ENCODE measurements at places on chromosomes 7 and 10.

DNA sequence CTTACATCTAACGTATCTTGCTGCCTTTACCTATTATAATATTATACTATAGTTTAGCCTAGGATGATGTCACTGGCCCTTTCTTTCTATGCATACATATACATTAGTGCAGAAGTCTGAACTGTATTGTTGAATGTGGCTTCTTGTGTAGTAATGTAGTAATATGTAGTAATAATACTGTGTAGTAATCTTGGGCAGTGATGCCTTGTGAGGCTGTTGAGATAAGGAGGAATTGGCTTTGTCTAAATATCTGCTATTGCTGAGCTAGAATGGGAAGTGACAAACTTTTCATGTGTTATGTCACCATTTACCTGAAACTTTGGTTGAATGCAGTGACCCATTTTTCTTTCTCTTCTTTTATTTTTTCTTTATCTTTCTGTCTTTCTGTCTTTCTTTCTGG is 11.0 kb downstream of the GLCCI1 start:
- no peak for DNase-seq

- no peak for DNase-seq
Observed at GRCh38 chr10:132739225-132739613, 46.7 kb downstream of the NKX6-2 start.

GRCh38 chr7:151218170-151218569 is 7.9 kb upstream of the H2BK1 start:
- no peak for DNase-seq

DNA sequence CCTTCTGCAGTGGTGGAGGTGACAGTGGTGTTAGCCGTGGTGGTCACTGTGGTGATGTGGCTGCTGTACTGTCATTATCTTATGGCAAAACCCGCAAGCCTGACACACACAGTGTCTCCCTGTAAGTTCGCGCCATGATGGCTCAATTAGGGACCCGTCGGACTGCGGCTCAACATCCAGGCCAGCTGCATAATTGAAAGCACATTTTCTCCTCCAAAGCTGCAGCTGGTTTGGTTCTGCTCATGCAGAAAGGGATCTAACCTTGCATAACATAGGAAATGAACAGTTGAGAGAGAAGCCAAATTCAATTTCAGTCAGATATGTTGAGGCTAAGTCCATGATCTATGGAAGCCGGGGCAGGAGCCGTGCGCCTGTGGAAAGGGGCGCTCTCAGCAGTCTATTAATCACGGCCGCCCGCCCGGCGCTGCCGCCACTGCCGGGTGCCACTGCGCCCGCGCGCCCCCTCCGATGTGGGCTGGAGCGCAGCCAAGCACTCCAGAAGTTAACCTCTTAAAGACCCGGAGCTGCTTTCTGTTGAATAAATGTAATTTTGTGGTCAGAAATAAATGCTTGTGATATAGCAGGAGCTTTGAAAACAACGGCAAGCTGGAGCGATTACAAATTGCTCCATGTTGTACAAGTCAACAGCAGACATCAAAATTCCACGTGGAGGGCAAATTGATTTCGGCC is 227.7 kb downstream of the CUX1 start:
- DNase-seq = no peak

DNA sequence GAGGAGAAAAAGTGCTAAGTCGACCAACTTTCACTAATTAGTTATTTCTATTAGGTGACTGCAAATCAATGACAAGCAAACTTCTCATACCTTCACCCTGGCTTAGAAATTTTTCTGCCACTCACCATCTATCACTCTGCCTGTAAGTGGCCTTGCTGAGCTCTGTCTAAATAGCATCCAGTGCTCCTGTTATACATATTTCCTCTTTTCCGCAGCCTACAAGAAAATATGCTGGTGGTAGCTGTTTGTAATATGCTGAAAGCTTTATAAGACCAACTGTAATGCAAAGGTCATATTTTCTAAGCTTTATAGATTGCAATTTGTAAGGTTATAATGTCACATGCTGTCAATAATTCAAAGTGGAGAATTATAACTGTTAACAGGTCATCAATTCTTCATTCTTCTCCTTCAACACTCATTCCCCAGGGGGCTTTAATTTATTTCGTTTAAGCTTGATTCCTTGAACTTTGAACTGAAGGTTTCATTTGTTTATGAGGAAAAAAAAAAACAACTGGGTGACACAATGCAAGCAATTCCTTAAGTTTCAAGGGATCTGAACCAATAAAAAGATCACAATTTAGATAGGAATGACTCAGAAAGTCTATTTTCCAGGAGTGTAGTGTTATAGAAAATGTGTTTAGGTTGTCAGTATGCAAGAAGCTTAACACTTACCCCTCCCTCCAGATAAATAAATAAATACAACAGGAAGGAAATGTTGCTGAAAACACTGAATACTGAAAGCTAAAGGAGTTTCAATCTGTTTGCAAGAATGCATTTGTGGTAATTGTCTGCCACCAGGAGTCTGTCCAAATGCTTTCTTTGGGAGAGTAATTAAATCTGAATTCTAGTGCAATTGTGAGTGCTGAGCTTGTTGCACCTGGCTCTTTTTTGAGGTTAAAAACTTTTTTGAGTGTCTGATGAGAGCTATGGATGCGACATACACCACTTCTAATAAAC is 183.7 kb downstream of the SORCS1 start:
- DNase-seq = no peak

DNA sequence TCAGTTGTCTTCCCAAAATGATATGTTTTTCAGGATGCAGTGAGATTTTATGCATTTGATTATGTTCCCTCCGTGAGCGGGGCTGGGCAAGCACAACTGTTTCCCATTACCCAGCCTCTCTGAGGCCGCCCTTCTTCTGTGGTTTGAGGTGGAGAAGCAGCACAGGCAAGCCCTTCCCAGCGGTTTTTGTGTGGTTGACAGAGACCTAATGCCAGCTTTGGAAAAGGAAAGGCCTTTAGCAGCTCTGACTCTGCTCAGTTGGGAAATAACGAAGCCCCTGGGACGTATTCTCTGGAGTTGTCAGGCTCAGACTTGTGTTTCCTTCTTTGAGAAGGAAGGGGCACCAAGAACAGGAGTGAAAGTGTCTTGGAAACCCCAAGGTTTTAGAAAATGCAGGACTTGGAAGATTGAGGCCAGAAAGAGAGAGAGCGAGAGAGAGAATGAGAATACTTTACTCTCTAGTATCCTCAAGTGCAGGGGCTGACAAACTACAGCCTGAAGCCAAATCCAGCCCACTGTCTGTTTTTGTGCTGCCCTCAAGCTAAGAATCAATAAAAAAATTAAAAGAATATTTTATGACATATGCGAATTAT is 20.6 kb upstream of the PDCD4 start:
- DNase-seq = no peak

DNA sequence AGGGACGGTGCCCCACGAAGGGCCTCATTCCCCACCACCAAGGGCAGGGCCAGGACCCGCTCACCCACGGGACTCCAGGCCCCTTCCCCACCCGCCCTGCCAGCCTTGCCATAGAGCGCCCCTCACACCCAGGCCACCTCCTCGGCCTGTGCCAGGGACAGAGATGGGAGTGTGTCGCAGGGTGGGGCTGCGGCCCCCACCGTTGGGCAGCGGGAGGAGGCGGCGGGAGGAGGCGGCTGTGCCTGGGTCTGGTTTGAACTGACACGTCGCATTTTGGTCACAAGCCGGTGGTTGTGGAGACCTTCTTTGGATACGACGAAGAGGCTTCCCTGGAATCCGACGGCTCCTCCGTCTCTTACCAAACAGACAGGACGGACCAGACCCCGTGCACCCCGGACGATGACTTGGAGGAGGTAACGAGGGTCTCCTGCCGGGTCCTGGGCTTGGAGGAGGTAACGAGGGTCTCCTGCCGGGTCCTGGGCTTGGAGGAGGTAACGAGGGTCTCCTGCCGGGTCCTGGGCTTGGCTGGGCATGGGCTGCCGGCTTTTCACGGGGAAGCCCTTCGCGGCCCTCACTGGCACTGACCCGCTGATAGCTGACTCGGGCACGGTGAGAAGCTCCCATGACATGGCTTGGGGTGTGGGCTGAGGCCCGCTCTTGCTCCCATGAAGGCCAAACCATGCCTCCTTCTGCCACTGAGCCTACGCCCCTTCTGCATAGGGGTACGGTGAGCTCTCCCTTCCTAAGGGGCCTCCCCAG is 46.4 kb upstream of the DPYSL4 start:
- peak; percentile 12 for DNase-seq

- no peak for DNase-seq
Observed at GRCh38 chr10:78507510-78508160, 474.0 kb downstream of the RPS24 start.

DNA sequence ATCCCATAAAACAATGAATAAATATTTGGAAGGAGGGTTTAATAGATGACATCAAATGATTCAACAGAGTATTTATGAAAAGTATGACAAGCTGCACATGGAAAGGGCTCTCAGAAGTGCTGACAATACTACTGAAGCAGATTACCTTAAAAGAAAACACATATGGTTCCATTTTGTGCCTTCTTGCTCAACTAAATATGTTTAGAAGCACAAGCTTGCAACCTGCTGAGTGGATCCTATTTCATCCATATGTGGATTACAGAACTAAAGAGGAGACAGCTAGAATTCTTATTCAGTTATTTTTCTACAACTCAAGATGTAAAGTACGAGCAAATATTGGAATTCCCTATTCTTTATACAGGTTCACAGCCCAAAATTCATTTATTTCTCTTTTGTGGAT is 340.6 kb downstream of the TFEC start:
- no peak for DNase-seq

GRCh38 chr7:123977081-123977480 is 52.0 kb downstream of the SPAM1 start:
- DNase-seq = no peak

DNA sequence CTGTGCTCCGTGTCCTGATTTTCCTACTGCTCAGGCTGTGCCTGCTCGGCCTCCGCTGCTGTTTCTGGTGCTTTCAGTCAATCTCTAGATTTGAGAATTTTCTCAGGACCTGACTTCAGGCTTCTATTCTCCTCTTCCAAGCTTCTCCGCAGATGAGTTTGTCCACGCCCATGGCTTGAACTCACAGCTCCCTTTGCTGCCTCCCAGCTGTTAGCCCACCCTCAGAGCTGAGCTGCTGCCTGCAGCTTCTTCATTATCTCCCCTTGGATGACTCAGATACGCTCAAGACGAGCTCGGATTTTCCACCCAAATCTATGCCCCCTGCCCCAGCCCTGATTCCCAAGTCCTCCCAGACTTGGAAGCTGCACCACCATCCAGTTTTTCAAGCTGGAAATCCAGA is 104.7 kb downstream of the FGFR2 start:
- DNase-seq = no peak

DNA sequence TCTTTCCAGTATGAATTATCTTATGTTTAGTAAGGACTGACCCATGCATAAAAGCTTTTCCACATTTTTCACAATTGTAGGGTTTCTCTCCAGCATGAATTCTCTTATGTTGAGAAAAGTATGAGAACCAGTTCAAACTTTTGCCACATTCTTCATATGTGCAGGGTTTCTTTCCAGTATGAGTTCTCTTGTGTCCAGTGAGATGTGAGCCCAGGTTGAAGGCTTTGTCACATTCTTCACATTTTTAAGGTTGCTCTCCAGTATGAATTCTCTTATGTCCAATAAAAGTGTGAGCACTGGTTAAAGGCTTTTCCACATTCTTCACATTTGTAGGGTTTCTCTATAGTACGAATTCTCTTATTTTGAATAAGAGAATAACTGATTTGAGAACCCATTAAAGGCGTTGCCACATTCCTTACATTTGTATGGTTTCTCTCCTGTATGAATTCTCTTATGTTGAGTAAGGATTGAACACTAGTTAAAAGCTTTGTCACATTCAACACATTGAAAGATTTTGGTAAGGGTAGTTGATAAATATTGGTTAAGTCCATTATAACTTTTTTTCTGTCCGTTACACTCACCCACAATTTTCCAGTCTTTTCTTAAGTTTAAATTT is 911.0 kb upstream of the ZNF722 start:
- DNase-seq = no peak

GRCh38 chr7:47778153-47778661 is 170.1 kb downstream of the PKD1L1 start:
- no peak for DNase-seq

GRCh38 chr7:136353287-136353686 is 376.1 kb upstream of the MTPN start:
- DNase-seq = no peak

GRCh38 chr10:84826704-84827103 is 498.3 kb downstream of the CCSER2 start:
- DNase-seq = no peak

GRCh38 chr10:108904163-108904838 is 1019.0 kb downstream of the XPNPEP1 start:
- DNase-seq = no peak

DNA sequence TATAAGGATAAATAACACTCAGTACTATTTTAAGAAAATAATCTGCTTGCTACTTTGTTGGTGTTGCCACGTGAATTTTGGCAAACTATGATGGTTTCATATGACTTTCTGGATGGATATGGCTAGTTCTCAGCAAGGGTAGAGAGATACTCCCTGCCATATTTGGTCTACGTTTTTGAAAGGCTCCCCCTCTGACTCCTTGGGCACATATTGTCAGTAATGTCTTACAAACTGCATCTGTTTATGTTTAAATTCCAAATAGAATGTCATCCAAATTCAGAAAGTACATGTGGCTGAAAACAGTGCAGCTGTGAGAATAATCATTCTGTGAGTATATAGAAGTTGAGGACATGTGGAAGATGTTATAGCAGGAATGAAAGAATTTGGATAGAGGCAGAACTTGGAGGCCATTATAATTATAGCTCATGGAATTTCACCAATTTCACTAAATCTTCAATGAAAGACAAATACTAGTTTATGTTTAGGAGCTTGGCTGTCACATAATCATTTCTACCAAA is 107.8 kb downstream of the SRI start:
- no peak for DNase-seq

- DNase-seq = no peak
Observed at GRCh38 chr7:72336382-72336631, 75.8 kb downstream of the CALN1 start.

GRCh38 chr10:21962358-21962757 is 41.2 kb downstream of the DNAJC1 start:
- no peak for DNase-seq

DNA sequence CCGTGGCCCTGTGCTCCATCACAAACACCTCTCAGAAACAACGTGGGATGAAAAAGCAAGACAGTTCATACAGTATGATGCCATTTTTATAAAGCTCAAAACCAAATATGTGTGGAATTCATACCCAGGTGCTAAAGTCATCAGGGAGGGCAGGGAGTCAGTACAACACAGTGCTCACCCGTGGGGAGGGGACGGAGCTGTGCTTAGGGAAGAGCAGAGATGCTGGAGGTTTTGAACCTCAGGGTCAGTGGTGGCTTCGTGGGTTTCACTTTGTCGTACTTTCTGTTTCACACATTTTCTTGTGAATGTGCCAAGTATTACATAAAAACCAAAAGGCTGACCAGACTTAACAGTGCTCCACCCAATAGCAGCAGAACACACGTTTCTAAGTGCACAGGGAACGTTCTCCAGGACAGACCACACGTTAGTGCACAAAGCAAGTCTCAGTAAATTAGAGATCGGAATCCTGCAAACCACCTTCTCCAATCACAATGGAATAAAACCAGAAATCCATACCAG is 21.2 kb downstream of the ZMIZ2 start:
- no peak for DNase-seq

GRCh38 chr7:40918701-40919271 is 784.0 kb downstream of the SUGCT start:
- DNase-seq = no peak

GRCh38 chr7:23207021-23207420 is 25.2 kb downstream of the NUP42 start:
- DNase-seq = no peak

- no peak for DNase-seq
Observed at GRCh38 chr10:12538491-12538995, 189.2 kb downstream of the CAMK1D start.
